ENCODE measurements at places on chromosomes 1 and 21.

DNA sequence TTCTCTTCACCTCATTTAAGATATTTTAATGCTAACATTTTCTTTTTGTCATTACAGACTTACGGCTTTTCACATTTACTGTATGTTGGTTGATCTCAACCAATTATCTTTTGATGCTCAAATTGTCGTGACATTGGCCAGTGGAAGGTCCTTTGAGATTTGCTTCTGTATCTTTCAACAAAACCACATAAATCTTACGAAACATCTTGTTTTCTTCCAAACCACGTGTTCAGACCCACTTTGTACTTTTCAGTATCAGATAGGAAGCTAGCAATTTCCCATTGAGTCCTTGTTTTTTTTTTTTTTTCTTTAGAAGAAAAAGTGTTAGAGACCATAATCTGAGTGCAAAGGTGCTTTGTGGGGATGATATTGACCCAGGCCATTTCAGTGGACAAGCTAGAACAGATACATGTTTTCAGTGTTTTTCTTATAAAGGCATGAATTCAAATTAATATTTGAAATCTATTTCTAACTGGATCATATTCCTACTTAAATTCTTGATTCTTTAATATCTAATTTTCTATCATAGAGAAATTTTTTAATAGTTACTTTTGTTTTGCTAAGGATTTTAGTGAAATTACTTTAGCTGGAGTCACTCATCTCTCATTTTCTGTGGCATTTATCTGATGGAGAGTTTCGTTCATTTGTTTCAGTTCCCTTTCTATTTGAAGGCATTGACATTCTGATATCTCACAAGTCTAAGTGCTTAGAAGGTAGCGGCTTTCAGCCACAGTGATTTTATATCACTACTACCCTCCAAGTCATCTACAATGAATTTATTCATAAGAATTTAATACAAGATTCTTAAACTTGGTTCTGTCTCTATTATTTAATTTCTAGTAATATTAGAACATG is 26.7 kb downstream of the ATG4C start:
- no peak for DNase-seq

GRCh38 chr21:35291973-35292627 is 243.0 kb upstream of the RUNX1 start:
- DNase-seq, result no peak

GRCh38 chr1:117284399-117285215 is 73.9 kb upstream of the VTCN1 start:
- peak; percentile 56 for DNase-seq

- no peak for DNase-seq
Observed at GRCh38 chr1:60745484-60745883, 336.9 kb upstream of the NFIA start.

GRCh38 chr1:179007233-179007632 is 18.5 kb upstream of the FAM20B start:
- no peak for DNase-seq

DNA sequence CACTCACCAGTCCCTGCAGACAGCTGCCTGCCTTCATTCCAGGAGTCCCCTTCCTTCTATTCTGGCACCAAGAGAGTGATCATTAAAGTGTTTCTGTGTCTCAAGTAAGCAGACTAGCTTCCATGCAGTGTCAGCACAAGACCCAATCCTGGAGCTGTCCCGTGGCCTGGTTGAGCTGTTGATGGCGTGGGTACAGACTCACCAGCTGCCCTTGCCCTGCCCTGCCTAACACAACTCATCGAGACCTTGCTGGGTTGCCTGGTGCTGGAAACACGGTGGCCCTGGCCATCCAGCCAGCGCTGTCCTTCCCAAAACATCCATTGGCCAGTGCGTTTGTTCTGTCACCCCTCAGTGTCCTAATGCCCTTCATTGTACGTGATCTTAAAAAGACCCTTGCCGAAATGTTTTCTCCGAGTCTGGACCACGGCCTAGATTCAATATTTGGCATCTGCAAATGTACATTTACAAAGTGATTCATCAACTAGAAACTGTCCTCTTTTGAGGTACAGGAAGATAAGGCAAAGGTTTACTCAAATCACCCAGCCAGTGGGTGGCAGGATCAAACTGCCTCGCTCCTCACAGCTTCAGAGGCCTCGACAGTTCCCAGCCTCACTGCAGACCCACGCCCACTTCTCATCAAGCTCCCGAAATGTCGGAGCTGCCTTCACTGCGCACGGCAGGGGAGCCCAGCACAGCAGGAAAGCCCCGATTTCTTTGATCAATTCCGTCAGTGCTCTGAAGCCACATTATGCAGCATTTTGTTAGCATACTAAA is 494.2 kb downstream of the KIF26B start:
- DNase-seq, result no peak

DNA sequence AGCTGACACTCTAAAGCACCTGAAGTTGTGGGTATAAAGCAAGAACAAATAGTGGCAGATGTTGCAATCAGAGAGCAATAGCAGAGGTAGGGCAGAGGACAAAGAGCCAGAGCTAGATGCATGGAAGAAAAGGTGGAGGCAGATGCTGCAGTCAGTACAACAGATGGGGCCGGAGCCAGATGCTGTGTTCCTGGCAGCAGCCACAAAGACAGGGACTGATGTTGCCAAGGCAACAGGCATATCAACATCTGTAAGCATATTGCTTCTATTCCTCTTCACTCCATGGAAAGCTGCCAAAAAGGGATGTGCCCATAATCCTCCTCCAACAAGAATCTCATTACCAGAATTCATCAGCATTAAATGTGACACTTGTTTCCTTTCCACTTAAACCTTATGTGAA is 108.0 kb downstream of the TNNI3K start:
- no peak for DNase-seq

GRCh38 chr1:41540886-41541591 is 56.6 kb upstream of the EDN2 start:
- DNase-seq, result no peak

DNA sequence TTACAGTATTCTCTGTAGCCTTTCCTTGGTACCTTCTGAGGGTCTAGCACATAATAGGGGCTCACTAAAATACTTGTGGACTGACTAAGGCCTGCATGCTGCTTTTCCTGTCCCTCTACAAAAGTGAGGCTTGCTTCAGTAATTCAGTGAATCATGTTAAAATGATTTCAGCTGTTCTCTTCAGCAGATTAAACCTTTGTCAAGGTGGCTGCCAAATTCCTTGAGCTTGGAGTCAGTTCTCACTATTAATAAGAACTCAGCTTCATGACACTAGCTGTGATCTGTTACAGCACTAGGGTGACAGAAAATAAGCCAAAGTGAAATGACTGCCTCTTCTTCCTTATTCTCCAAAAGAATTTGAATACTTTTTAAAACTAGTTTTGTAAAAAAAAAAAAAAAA is 128.8 kb downstream of the KCNN3 start:
- DNase-seq, result no peak

GRCh38 chr1:205578780-205579571 is 52.8 kb downstream of the ELK4 start:
- DNase-seq, result no peak

DNA sequence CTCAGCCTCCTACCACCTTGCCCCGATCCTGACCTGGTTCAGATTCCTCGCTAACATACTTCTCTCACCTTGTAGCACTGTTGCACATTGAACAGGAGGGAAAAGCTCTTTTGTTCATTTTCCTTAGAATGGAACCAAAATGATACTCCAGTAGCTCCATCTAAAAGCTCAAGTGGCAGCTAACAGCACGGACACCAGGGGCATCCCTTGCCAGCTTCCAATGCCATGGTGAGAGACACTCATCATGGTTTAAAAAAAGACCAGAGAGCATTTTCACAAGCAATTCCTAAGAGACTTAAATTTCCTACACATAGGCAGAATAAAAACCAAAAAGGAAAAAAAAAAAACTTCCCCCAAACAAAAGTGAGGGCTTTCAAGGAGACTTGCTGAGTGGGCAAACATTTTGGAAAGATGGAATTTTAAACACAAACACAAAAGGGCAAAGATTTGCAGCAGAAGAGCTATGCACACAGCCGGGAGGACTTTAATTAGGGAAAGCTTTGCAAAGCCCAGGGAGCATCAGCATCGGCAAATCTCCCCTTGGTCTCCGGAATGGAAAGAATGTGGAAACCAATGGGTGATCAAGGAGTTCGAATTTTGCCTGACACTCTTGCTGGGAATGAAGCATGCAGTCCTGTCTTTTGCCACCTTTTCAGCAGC is 84.3 kb downstream of the CAPZB start:
- no peak for DNase-seq

DNA sequence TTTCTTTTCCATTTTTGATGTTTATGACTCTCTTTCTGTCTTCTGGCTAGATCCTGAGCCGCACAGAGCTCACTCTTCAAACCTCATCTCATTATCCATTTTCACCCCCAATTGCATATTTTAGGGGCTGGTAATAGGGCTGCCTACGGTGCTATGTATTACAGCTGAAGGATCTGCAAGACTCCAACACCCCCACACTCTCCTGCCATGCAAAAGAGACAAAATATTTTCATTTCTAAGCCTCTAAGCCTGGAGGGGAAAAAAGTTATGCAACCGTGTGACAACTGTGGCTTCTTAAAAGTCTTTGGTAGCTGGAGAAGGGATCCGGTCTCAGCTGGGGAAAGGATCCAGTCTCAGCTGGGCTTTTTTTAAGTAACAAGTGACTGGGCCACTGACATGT is 311.6 kb downstream of the NPHP4 start:
- DNase-seq, result no peak

- no peak for DNase-seq
Observed at GRCh38 chr1:153688276-153688675, 9.8 kb downstream of the NPR1 start.

DNA sequence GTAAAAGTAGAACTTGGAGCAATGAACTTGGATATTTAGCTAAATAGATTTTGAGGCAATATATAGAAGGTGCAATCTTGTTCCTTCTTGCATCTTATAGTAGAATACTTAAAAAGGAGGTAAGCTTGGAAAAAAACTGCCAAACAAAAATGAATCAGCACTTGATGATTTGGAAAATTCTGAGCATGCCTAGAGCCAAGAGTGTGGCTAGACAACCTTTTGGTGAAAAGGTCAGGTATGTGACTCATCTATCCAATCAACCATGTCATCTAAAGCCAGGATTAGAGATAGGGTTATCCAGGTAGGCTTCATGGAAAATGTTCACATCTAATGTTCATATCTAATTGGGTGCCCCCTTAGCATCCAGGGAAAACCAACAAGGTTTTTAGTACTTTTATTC is 515.0 kb downstream of the COL11A1 start:
- DNase-seq, result no peak

- DNase-seq, result peak; percentile 28
Observed at GRCh38 chr1:47575855-47576757, 138.3 kb downstream of the FOXD2 start.

DNA sequence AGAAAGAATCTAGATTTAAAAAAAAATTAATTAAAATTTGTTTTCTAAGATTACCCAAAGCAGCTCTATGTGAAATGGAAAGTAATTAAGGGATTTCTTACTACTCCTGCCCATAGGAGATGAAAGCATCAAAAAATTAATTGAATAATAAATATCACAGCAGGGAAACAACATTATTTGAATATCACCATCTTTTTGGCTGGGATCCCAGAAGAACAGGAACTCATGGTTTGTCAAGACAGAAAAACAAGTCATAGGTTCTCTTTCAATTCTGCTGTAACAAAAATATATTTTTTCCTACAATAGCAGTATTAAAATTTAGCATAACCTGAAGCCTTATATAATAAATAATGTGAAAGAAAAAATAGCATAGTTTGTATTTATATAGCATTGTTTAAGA is 1713.4 kb downstream of the NCAM2 start:
- no peak for DNase-seq

DNA sequence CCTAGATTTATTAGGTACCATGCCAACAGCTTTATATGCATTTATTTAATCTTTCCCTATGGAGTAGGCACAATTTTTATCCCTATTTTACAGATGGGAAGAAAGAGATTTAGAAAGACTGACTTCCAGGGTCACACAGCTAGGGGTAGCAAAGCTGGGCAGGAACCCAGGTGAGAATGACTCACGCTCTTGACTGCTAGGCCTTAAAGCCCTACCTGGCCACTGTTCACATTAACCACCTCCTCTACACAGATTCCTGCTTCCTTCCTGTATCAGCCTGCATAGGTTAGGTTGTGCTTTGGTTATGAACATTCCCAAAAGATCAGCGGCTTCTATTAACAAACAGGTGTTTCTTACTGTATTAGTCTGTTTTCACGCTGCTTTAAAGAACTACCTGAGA is 53.2 kb downstream of the DNAJC6 start:
- no peak for DNase-seq

- DNase-seq, result no peak
Observed at GRCh38 chr1:221778535-221779142, 36.8 kb upstream of the DUSP10 start.

DNA sequence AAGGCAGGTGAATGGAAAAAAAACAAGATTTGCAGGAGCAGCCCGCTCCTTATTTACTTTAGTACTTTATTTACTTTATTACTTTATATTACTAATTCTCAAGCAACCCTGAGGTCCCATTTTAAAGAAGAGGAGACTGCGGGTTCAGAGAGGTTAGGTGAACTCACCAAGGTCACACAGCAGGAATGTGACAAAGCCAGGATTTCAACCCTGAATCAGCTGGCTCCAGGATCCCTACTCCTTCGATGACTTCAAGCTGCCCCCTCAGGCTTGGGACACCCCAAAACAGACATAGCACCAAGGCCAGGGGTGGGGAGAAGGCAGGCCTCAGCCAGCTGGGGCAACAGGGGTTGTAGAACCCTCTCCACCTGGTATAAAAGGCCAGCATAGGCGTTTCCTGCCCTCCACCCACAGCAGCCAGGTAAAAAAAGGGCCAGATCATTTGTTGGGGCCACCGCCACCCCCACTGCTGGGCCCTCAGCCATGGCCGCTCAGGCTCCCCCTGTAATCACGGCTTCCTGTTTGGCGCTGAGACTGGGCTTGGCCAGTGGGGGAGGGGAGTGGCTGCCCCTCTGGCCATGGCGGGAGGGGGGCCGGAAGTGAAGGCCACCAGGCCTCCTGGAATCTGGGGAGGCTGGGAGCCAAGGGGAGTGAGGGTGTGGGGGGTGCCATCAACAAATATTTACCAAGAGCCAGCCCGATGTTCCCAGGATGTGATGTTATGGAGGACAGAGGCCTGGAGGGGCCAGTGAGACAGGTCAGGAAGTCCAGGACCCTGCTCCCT is 6.6 kb downstream of the SDC3 start:
- no peak for DNase-seq

DNA sequence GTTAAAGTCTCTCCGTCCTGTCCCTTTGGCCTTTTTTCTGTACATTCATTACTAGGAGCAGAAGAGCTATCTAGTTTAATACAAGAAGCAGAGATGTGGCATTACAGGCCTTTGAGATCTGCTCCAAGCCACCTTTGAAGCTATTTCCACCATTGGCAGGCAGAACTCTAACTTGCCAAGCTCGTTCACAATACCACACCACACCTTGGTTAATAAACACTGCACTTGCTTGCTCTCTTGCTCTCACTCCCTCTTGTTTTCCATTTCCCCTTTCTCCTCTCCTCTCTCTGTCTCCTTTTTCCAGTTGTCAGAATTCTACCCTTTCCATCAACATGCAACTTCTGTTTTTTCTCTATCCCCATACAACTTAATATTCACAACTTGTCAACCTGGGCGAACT is 7.0 kb downstream of the SELE start:
- no peak for DNase-seq

GRCh38 chr1:23194119-23194984 is 22.9 kb downstream of the HTR1D start:
- peak; percentile 68 for DNase-seq
